ENCODE measurements at places on chromosomes 13 and 19.

GRCh38 chr13:24858953-24859352, 95.0 kb downstream of the RNF17 start:
- DNase-seq = no peak

DNA sequence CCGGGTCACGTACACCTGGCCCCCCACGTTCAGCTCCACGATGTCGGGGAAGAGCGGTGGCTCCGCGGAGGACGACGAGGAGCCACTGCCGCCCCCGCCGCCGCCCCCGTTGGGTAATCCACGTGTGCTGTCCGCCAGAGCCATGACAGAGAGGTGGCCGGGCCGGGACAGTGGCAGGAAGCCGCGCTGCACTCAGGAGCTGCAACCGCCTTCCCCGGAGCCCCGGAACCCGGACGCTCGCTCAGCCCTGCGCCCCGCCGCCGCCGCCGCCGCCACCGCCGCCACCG, 257 bp downstream of the KCTD12 start:
- DNase-seq = peak; percentile 10

GRCh38 chr13:69616396-69616795, 491.2 kb upstream of the ATXN8OS start:
- no peak for DNase-seq

- no peak for DNase-seq
Observed at GRCh38 chr19:44306283-44306682, 1.5 kb upstream of the ZNF235 start.

- DNase-seq = no peak
Observed at GRCh38 chr13:24129914-24130774, 30.4 kb upstream of the SPATA13 start.

- no peak for DNase-seq
Observed at GRCh38 chr13:42623916-42624315, 50.0 kb downstream of the TNFSF11 start.

GRCh38 chr19:37551129-37551993, 43.2 kb downstream of the ZNF571 start:
- DNase-seq = no peak
